ENCODE measurements at places on chromosomes 5 and 9. TPM values are rescaled to one million over a fixed set of nuclear protein-coding genes. Genes with fewer than 3 reads are reported as not detected.

S100Z gene
- 0.32 TPM for total RNA-seq

DNA sequence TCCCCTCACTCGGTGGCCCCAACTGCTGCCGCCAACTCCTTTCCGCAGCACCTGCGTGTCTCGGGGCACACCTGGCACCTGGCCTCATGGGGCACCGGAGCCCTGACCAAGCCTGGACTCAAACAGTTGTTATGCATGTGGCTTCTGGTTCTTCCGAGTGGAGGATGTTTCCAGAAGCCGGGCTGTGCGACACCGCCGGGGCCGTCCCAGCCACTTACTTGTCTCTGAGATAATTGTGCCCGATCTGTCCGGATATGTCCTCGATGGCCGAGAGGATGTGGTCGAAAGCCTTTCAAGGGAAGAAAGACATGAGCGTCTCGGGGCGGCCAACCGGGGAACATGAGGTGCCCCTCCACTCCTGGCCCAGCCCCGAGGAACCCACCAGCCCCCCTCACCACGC is 38.4 kb downstream of the EXOC3 start:
- DNase-seq: no peak

GADD45G gene
- total RNA-seq: 1.0 TPM

PCDHB7 gene
- 1.6 TPM for total RNA-seq

DNA sequence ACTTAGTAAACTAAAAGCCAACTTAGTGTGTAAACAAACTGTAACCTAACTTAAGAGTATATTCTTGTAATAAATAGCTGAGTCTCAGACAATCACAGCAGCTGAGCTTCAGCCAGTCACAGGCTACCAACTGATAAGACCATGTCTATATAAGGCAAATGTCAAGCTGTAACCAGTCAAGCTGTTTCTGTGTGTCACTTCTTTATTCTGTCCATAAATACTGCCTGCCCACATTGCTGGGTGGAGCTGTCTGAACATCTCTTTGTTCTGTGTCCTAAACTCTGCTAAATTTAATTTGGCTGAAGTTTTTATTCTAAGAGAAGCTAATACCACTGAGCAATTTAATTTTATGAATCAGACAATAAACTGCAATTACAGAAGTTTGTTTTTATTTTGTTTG is 412.1 kb upstream of the CDH10 start:
- no peak for DNase-seq

- DNase-seq: no peak
These were observed 19.5 kb downstream of the C5orf52 start for GRCh38 chr5:157690690-157691433.

FGF10 gene
- total RNA-seq: not detected

DNA sequence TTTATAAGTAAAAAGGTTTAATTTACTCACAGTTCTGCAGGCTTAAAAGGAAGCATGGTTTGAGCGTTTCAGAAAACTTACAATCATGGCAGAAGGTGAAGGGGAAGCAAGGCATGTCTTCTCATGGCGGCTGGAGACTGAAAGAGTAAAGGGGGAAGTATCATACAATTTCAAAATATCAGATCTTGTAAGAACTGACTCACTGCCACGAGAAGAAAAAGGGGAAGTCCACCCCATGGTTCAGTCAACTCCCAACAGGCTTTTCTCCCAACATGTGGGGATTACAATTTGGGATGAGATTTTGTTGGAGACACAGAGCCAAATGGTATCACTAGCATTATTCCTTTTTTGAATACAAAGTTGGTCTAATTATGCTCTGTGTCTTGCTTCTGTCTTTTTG is 627.9 kb upstream of the ST8SIA4 start:
- DNase-seq: no peak

DNA sequence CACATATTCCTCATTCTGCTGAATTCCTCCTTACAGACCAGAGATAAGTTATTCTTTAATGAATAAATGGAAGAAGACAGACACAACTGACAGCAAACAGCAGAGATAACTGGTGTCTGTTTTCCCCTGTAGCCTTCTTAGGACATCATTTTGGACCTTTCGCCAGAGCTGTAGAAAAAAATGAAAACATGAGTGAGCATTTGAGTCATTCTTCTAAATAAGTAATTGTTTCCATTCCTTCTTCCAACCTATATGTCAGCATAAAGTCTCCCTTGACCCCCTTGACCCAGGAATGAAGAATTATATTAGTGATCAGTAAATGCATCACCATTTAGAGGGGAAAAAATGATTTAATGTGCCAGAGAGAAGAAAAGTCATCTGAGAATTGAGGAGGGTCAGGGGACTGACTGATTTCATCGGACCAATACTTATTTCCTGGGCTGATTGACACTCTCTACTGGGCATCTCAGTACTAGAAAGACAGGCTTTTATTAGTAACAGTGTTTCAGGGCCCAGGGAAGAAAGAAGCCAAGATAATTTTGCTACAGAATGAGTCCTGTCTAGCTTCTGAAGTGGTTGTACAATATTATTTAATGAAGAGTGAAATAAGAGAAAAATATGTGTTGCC is 597.0 kb downstream of the PSAT1 start:
- no peak for DNase-seq

DNA sequence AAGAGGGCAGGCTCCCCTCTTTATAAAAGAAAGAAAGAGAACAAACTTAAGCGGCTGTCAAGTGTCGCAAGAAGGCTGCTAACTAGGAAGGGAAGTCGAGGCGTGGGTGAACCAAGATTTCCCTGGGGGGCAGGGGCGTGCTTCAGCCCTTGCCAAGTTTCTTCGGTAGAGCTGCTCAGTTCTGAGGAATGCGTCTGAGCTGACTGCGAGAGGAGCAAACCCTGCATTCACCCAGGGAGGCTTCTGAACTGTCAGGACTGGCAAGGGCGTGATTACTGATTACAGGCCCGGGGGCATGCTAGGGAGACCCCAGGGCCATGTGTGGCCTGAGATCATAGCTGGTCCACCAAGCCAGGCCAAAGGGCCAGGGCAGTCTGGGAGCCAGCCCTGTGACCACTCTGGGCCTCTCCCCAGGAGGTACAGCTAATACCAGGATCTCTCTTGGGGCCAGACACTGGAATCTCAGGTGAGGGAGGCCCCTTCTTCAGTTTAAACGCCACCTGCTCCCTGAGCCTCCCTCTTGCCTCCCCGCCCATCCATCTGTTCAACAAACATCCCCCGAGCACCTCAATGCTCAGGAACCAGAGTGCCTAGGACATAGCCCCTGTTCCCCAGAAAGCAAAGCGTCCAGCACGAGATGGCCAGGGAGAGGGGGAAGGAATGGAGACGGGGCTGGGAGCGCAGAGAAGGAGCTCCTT is 30.9 kb downstream of the SARDH start:
- DNase-seq: no peak

GLRA1 gene
- not detected for total RNA-seq

GRCh38 chr5:149228618-149229297 is 42.9 kb upstream of the AFAP1L1 start:
- no peak for DNase-seq

OBP2B gene
- not detected for total RNA-seq

BTNL3 gene
- not detected for total RNA-seq

GRCh38 chr5:82594097-82594496 is 315.9 kb upstream of the RPS23 start:
- DNase-seq: no peak

WDR55 gene
- total RNA-seq: 26.0 TPM

TNFSF8 gene
- total RNA-seq: not detected

GMCL2 gene
- total RNA-seq: not detected

CD180 gene
- not detected for total RNA-seq

CAPSL gene
- total RNA-seq: not detected

- DNase-seq: no peak
These were observed 288.9 kb upstream of the KIF2A start for GRCh38 chr5:62017092-62017491.

DNA sequence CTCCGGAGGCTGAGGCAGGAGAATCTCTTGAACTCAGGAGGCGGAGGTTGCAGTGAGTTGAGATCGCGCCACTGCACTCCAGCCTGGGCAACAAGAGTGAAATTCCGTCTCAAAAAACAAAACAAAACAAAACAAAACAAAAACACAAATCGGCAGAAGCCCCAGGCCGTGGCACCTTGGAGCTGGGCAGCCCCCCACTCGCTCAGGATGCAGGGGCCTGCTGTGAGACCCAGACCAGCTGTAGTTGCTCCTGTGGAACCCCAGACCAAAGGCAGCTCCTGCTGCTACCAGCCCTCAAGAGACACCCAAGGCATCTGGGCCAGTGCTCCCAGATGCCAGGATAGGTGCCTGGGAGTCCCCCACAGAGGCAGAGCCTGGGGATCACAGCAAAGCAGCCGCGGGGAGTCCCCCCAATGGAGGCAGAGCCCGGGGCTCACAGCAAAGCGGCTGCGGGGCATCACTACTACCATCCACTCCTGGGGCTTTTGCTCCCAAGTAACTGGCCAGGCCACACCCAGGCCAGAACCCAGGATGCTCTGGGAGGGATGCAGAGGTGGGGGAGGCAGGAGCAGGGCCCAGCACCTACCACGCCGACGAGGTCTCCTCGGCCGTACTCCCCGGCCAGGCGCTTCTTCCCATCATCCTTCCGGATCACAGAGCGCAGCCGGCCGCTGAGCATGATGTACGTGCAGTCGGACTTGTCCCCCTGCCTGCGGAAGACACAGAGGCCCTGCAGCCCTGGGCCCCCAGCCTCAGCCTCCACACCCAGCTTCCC is 37.7 kb upstream of the NSMF start:
- no peak for DNase-seq

GRCh38 chr5:171855798-171856763 is 70.5 kb downstream of the SMIM23 start:
- DNase-seq: no peak

- DNase-seq: no peak
These were observed 96.1 kb upstream of the CDKN2B start for GRCh38 chr9:22105005-22105722.

FKTN gene
- 29.6 TPM for total RNA-seq

GRCh38 chr5:58133631-58134296 is 326.1 kb downstream of the PLK2 start:
- DNase-seq: no peak

RAI14 gene
- 134 TPM for total RNA-seq

MAP1B gene
- 60.8 TPM for total RNA-seq

GABRB2 gene
- total RNA-seq: 0.78 TPM

IGFBPL1 gene
- 0.34 TPM for total RNA-seq

ANKRA2 gene
- total RNA-seq: 35.5 TPM

GRCh38 chr5:77876316-77876715 is 100.2 kb upstream of the TBCA start:
- no peak for DNase-seq

NMUR2 gene
- 1.9 TPM for total RNA-seq

DNA sequence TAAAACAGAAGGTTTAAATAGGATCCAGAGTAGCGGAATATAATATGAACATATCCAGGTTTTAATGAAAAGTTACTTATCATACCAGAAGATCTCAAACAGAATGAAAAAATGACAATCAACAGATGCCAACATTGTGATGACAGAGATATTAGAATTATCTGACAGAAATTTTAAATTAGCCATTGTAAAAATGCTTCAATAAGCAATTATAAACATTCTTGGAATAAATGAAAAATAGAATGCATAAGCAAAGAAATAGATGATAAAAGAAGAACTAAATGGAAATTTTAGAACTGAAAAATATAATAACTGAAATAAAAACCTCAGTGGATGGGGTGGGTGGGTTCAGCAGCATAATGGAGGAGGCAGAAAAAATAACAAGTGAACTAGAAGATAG is 37.2 kb downstream of the ZMAT2 start:
- no peak for DNase-seq

- no peak for DNase-seq
These were observed 329.5 kb downstream of the ICE1 start for GRCh38 chr5:5751987-5752386.

- no peak for DNase-seq
These were observed 280.8 kb downstream of the AOPEP start for GRCh38 chr9:95007226-95007869.

DNA sequence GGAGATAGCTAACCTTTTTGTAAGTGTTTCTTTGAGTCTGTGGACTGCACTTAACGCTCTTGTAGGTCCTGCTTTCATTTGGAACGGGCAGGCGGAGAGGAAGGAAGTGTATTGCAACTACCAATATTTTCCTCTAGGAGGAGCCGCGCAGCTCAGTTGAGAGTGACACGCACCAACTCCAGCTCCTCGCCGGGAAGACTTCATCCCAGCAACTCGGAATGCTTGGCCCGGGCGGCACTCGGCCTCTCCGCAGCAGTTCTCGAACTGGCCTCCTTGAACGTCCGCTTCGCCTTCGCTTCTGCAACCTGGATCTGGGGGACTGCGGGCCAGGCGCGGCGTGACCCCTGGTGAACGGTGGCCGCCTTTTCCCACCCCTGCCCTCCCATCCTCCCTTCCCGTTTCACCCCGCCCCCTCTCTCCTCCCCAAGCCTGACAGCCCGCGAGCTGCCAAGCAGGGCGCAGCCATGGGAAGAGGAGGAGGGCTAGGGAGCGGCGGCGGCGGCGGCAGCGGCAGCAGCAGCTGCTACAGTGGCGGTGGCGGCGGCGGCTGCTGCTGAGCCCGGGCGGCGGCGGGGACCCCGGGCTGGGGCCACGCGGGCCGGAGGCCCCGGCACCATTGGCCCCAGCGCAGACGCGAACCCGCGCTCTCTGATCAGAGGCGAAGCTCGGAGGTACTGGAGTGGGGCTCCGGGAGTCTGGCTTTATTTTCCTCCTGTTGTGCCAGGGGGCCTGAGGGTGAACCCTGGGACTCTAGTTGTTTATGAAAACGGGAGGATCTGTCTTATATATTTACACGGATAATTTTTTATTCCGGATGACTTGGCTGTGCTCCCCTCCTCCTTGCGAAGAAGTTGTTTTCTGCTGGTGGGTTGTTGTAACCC is at the start of gene GHR:
Gene GHR, plus strand, starts transcription at position 155 of the 881 bp plus-strand sequence. CDS start 142,436 bp downstream, outside the sequence.
- peak; percentile 85 for DNase-seq

DNA sequence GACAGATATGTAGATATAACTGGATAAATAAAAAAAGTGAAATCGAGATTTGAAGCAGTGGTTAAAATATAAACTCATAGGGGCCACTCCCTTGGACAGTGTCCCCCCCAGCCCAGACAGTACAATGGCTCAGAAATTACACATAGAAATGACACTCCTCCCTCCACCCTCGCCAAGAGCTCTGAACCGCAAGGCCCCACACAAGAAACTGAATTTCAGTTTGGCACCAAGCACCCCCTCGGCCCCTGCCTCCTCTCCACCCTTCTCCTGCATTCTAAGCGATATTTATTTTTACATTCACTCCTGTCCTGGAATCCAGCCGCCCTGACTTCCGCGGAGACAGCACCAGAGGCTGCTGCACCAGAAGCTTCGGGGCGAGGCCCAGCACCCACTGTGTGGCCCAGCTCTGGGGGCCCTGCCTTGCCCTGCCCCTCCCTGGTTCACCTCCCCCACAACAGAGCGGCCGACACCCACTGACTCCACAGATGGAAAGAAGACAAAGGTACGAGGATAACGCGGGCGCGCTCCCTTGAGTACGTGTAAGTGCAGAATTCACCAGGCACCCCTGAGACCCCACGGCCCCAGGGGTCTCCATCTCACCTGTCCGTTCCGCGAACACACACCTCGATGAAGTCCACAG is 11.0 kb downstream of the STC2 start:
- no peak for DNase-seq
